ENCODE measurements at places on chromosomes 3 and 15.

DNA sequence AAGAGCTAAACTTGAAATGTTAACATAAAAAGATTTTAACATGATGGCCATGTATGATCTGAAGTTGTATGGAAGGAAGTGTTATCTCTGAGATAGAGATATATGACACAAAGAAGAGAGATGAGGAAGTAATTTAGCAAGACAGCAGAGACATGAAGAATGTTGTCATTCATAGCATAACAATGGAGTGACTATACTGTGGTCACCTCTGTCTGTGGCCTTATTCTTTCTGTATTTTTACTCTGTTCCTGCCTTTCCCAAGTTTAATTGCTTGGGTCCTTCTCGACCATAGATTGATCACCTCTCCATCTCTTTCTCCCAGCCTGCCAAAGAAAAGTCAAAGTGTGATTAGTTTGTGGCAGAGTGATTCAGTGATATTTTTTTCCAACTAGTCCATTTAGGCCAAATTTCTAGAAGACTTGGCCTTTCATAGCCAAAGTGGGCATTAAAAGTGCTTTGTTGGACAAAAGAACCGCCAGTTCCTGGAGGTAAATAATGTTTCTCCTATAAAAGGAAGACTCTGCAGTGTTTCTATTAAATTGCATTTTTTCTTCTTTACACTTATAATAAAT lies 711.9 kb downstream of the CADM2 start:
- no peak for DNase-seq

GRCh38 chr3:114206342-114206741 lies 27.5 kb upstream of the DRD3 start:
- DNase-seq = no peak

DNA sequence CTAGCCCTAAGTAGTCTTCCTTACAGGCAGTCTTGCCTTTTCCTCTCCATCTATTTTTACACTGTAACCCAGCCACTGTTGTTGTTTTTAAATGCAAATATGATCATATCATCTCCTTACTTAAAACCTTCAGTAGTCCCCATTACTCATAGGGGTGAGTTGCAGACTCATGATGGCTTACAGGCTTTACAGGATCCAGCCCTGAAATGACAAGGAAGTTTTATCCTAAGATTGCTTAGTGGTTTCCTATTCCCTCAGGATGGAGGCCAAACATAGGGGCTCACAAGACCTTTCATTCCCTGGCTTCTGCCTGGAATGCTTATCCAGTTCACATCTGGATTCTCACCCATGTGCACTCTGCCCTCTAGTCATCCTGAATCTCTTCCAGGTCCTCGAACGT lies 27.7 kb upstream of the PCOLCE2 start:
- DNase-seq = no peak

- DNase-seq = no peak
Observed at GRCh38 chr3:149599236-149599635, 58.6 kb downstream of the WWTR1 start.

- DNase-seq = no peak
Observed at GRCh38 chr3:113607219-113607596, 74.9 kb downstream of the SIDT1 start.
